Peyer's patch (tissue), 4 donors: ENCODE measurements at places on chromosomes 1 and 21.
A peak's percentile ranks its signal among the peaks of the same experiment; 100 is the strongest.

DNA sequence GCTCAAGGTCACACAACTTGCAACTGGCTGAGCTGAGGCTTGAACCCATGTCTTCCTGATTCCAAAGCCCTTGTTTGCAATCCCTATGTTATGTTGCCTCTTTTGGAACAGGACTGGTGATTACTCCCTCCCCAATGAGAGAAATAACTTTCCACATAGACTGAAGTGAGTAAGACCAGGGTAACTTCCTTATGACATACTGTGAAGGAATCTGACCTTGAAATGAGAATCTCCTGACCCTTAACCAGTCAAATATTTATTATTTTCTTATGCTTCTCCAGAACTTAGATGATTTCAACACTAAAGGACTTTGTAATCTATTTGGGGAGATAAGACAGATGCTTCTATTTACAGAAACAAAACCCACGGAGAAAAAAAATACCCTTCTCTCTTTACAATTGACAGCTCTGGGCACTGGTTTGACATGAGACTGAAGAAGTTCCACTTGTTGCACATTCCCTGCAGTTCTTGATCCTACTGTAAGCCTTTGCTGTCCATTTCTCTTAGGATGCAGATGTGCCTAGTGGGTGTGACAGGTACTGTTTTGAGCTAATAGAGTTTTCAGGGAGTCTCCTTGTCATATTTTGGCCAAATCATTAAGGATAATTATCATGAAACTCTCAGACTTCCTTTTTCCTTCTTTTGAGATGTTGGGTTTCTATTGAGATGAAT is 3.9 kb upstream of the RPTN start:
- no peak for DNase-seq

GRCh38 chr1:24857507-24858133 is 72.5 kb downstream of the RUNX3 start:
- DNase-seq, result no peak

- no peak for DNase-seq
Measured at GRCh38 chr1:2481885-2482284, 5.8 kb downstream of the PLCH2 start.

- no peak for DNase-seq
Measured at GRCh38 chr1:47214549-47214948, 17.5 kb downstream of the TAL1 start.

- DNase-seq, result no peak
Measured at GRCh38 chr1:53083636-53084588, 21.9 kb downstream of the PODN start.

GRCh38 chr1:156465747-156466365 is 34.7 kb downstream of the MEF2D start:
- no peak for DNase-seq

DNA sequence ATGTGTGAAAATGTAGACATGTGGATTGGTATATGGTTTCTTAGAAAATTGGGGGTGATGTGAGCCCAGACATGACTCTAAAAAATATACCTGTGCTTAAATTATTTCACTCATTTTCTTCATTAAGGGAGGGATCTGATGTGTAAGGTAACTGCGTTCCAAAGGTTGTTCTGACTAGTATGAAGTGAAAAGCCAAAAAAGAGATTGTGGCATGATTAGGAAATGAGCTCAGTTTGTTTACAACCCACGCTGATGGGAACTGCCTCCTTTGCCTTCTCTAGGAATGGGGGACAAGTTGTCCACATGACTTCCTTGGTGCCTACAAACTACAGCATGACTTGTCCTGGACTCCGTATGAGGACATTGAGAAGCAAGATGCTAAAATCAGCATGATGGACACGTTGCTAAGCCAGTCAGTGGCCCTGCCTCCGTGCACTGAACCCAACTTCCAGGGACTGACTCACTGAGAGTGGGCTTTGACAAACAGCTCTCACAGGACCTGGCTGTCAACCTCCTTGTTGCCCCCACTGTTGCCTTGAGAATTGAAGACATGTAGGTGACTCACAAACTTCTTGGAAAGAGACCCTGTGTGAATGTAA is 8.0 kb downstream of the C1orf50 start:
- DNase-seq, result no peak

DNA sequence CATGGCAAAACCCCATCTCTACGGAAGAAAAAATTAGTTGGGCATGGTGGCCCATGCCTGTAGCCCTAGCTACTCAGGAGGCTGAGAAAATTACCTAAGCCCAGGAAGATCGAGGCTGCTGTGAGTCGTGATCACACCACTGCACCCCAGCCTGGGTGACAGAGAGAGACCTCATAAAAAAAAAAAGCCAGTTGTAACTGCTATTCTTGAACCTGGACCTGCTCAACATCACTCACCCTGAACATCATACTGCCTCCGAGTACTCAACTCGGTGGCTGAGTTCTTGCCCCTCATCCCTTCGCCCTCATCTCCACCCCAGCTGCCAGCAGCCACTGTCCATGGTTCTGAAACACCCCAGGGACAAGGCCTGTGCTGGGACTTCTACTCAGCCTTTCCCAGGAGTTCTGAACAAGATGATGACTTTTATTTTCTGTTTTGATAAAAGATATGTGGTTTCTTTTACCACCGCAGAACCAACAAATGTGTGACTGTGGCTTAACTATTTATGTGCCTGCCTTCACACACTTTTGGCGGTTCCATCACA is 5.4 kb upstream of the DISP3 start:
- no peak for DNase-seq

GRCh38 chr21:44510109-44510507 is 29.9 kb downstream of the KRTAP10-1 start:
- no peak for DNase-seq

- no peak for DNase-seq
Measured at GRCh38 chr1:93811326-93812065, 67.5 kb downstream of the DNTTIP2 start.

DNA sequence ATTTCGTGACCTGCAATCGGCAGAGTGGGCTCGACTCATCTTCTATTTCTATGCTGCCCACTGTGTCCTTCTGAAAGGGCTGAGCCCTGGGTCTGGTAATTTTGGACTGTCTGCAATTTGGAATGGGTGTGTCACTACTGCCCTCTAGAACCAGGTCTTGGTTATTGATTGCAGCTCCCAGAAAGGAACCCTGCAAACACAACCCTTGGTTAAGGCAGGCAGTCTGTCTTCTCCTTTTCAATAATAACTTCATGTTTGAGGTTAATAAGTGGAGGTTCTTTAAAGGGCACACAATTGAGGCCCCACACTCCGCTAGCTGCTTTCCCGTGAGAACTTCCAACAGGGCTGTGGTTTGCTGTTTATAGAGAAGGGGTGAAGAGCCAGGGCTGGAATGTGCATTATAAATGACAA is 79.9 kb upstream of the LYST start:
- no peak for DNase-seq

GRCh38 chr1:32702599-32703478 is at the start of gene SYNC:
SYNC (minus strand) TSS chr1:32702770; CDS start chr1:32702660, 110 bp downstream.
- DNase-seq, result peak; percentile 90

DNA sequence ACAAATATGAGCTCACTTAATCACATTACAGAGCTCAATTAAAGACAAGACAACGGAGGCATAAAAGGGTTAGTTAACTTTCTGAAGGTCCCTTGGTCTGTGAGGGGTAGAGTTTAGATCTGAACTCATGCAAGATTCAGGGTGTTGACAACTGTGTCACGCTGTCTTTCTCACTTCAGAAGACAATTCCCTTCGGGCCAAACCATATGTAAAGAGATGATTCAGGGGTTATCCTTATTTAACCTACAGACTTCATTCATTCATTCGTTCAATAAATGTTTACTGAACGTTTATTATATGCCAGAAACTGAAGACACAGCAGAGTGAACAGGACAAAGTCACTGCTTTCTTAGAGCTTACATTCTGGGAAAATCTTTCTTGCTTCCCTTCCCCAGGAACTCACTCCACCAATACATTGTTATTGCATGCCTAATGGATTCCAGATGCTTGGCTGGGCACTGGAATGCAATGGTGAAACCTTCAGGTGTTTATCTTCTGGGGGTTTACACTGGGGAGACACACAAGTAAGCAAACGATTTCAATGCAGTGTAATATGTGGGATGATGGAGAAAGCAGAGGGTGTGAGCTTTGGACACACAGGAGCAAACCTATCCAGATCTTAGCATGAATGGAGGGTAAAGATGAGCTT is 6.4 kb downstream of the XCL1 start:
- no peak for DNase-seq

DNA sequence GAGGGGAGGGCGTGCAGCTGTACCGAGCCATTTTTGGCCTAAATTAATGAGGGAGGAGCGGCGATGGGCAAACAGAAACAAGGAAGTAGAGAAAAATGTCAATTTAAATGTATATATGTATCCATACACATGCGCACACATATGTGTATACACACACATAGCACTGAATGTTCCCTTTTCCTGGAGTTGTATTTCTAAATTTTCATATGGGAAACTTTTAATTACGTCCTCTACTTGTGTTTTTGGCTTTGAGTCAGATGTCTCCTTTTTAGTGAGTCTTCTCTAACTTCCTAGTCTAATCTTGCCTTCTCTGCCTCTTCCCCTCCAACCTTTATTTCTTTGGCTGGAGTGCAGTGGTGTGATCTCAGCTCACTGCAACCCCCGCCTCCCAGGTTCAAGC is 15.4 kb upstream of the CYYR1 start:
- DNase-seq, result no peak

DNA sequence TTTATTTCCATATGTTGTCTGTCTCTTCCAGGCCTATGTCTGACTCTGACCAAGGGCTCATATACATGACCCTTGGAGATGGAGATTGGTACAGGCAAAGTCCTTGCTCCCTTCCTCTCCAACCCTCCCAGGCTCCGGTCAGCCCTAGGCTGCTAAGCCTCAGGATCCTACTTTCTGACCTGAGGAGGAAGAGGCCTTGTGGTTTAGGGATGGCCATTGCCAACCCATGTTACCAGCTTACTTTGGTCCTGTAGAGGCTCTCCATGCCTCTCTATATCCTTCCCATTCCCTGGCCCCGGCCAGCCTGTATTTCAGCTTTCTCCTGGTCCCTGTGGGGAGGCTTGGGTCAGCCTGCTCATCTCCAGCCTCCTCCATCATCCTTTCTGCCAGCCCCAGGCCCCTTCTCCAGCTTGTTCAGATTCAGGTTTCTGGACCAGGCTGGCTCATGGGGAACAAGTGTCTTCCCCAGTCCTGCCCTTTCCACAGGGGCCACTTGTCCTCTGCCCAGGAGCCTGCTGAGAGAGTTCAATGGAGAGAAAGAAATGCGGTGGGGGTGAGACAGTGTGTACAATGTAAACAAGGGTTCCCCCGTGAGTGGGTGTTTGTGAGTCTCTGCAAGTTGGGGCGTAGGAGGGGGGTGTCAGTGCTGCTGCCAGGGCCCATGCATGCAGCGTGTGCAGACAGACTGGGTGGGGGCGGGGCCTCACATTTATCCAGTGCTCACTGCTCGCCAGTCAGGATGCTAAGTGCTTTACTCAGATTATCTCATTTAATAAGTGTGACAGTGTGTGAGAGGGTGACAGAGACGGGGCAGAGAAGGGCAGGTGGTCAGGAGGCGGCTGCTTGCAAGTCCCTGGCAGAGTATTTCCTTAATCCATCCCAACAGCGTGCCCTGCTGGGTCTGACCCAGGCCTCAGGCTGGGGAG is 31.3 kb upstream of the FOXO6 start:
- DNase-seq, result no peak

- DNase-seq, result no peak
Measured at GRCh38 chr1:171251952-171252300, 3.6 kb downstream of the FMO1 start.

- no peak for DNase-seq
Measured at GRCh38 chr1:213987422-213987926, 299 bp upstream of the PROX1 start.

DNA sequence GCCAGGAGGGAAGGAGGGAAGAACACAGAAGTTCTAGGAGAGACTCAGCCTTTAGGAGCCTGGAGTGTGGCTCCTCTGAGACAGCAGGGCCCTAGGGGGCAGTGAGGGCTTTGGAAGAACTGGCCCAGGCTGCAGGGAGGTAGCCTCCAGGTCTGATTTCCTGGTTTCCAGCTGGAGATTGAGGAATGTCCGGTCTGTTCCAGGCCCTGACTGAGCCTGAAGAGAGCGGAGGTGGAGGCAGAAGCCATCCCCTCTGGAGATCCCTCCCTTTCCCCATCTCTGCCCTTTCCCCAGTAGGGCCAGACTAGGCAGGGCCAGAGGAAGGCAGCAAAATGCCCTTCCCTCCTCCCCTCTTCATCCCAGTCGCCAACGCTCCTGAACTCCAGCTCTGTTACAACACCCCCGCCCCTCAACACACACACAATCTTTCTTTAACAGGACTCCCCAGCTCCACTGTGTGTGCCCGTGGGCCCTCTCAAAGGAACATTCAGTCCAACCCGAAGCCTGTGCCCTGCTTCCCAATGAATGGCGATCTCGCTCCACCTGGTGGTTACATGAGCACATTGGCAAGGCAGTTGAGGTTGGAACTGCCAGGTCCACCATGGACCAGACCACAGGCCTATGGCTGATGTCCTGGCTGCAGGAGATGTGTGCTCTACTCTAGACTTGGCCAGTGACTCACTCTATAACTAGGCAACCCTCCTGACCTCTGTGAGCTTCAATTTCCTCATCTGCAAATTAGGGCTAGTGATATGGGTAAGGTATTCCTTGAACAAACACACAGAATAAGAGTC is 32.0 kb downstream of the MAP7D1 start:
- DNase-seq, result peak; percentile 93

GRCh38 chr1:8908388-8909151 is 30.1 kb upstream of the ENO1 start:
- no peak for DNase-seq

- no peak for DNase-seq
Measured at GRCh38 chr1:113983826-113984225, 4.6 kb downstream of the OLFML3 start.

- no peak for DNase-seq
Measured at GRCh38 chr1:116497656-116498055, 73.2 kb downstream of the CD58 start.

DNA sequence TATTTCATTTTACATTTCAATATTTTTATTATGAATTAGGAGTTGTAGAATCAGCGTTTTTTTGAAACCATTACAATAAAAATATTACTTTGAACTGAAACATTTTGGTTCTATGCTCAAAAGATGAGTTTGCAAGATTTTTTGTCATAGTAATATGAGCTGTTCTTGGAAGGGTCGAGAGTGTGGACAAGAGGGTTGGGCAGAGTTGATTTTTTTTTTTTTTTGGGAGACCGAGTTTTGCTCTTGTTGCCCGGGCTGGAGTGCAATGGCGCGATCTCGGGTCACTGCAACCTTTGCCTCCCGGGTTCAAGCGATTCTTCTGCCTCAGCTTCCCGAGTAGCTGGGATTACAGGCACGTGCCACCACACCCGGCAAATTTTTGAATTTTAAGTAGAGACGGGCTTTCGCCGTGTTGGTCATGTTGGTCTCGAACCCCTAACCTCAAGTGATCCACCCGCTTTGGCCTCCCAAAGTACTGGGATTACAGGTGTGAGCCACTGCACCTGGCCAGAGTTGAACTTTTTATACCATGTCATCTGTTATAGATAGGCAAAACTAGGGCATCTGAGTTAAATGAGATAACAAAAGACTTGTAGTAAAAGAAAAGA is 3.3 kb downstream of the CACYBP start:
- no peak for DNase-seq
